Activated CD8-positive, alpha-beta T cell treated with anti-CD3 and anti-CD28 coated beads, Interleukin-2, amount 10 ng/mL, durations not matched to agents 7 days and 5 days (primary cell): ENCODE measurements at places on chromosomes 6 and 20. TPM values are rescaled to one million over a fixed set of nuclear protein-coding genes. Genes with fewer than 3 reads are reported as not detected.

DNA sequence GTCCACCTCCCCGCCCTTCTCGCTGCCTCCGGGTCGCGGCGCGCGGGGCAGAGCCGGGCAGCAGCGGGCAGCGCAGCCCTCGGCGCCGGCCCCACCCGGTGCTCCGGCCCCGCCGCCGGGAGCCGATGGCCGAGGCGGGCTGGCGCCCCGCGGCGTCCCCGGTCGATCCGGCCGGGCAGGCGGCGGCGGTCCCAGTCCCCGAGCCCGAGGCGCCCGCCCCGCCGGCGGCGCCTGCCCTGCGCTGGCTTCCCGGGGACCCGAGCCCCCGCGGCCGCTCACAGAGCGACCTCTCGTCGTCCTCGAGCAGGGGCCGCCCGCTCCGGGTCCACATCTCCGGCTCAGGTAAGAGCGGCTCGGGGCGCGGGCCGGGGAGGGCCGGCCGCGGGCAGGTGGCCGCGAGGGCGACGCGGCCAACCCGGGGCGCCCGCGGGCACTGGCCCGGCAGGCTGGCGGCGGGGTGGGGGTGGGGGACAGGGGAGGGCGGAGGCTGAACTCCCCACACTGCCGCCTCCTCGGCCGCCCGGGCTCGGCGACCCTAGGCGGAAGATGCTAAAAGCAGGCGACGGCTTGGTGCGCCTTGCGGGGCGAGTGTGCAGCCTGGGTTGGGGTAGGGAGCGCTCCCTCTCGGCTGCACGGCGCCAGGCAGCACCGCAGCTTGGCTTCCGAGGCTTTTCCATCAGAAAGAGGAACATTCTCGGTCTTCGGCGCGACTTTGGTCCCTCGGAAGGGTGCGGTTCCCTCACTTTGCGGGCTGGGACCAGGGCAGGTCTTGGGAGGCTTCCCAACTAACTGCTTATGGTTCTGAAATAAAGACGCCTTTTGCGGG lies 25.6 kb upstream of the FUCA2 start:
- DNase-seq: peak; percentile 72

APOBEC2 gene
- not detected for total RNA-seq

DNA sequence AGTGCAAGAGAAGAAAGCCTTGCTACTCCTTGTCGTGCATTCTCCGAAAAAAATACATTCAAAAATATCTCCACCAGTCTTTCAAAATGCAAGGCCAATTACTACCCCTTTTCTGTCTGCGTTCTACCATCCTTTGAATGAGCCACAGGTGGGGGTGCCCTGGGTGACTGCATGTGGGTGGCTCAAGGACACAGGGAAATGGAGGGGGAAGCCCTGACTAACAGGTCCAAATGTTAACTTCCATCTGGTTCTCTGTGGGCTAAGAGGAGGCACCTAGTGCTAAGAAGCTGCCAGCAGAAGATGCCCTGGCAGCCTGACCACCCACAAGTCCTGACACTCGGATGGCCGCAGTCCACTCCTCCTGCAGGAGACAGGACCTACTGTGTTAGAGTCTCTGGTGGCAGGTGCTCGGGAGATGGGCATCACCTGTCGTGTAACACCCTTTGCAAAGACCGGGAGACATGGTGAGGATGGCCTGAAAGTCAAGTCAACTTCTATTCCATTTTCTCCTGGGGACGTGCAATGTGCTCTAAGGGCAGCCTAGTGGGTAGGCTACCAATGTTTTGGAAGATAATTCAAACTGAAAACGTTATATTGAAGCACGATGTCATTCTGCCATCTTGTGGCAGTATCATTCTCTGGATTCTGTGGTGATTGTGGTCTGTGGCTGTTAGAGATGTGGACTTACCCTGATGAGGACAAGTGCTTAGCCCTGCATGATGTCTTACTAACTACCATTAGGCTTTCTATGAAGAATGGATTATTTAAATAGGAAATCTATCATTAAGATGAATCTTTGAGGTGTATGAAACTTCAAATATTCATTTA lies 27.4 kb upstream of the IGF2R start:
- peak; percentile 63 for DNase-seq

LY6G5C gene
- 4.3 TPM for total RNA-seq

C6orf58 gene
- total RNA-seq: not detected

FUT9 gene
- total RNA-seq: not detected

DNA sequence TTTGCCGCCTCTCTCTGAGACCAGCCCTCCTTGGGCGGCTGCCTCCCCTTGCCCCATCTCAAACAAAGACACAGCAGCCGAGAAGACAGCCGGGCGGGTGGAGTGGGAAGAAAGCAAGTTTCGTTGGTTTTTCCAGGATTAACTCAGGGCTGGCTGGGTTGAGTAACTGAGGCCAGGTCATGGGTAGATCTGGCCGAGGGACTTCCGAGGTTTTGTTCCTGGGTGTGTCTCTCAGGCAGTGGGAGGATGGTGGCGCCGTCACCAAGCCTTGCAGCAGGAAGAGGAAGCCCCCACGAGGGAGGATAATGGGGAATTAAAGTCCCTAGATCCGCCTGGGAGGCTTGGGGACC lies 167.2 kb downstream of the TTLL2 start:
- no peak for DNase-seq

DNA sequence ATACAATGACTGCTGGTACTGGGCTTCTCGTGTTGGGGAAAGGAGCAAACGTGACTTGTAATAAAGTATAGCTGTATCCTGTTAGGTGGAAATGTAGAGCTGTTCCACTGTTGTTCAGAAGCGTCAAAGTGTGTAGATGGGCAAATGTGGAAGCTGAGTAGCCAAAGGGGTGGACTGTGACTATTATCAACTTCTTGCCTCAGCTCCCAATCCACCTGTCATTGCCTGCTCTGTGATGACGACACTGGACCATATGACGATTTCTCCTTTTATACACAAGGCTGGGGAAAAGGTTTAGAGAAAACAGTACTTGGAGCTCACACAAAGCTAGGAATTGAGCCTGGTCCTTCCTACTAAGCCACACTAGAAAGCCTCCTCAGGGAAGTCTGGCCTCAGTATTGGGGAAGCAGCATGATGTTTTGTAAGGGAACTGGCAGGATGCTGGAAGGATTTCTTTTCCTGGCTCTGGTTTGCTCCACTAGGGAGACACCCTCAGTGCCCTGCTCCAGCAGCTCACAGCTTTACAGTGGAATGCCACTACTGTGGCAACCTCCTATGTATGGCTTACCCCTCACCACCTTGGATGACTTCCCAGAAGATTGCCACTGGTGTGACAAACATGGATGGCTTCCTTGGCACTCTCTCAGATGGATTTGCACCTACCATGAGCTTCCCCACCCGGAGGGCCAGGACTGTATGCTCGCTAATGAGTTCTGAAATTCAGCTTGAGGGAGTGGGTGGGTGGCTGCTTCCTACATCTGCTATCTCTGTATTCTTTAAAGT lies 20.0 kb downstream of the CD164 start:
- DNase-seq: no peak

- DNase-seq: no peak
Observed at GRCh38 chr6:28005975-28006374, 48.9 kb downstream of the OR2B6 start.

DNA sequence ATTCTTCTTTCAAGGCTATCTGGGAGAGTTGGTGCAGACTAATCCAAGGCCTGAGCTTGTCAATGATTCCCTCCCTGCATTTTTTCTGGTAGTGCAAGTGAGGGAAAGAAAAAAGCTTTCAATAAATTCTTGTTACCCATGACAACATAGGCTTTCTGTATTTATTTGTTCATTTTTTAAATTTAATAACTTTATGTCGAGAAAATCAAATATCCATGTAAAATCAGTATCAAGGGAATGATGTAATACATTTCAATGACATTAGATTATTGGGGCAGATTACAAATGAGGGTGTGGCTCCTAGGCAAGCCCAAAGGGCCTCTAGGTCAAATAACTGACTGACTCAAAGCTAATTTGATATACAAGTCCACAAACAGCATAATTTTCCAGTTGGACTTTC lies 104.0 kb downstream of the GJA1 start:
- no peak for DNase-seq

DNA sequence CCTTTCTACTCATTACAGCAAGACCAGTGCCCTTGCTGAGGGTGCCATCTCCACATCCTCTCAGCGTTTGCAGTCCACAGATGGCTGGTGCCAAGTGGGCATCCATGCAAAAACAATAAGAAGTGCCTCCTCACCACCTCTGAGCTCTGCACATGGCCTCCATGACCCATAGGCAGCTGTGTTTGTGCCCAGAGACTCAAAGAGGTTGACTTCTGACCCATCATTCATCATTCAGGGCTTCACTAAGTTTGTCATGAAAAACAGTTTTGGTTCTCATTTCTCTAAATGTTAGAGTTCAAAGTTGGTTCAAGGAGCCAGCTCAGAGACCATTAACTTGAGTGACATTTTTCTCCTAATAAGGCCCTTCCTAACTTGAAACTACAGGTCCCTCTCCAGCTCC lies 512.6 kb upstream of the MAP3K7 start:
- DNase-seq: no peak

- peak; percentile 74 for DNase-seq
Observed at GRCh38 chr6:30450909-30451841, 38.1 kb upstream of the HLA-E start.

DNA sequence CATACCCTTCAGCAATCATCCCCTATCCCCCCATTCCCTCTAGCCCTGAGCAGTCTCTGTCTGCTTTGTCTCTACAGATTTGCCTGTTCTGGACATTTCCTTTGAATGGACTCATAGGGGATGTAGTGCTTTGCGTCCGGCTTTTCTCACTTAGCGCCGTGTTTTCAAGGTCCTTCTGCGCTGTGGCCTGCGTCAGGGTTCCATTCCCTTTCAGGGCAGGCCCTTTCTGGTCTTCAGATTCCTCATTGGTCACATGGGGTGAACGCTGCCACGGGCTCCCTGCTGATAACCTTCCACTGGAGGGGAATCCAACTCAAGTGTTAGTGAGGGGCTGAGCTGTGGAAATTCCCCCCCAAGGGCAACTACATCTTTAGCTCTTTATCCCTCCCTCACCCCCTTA lies 36.4 kb upstream of the APCDD1L start:
- DNase-seq: no peak

- peak; percentile 49 for DNase-seq
Observed at GRCh38 chr6:6515691-6516607, 72.6 kb upstream of the LY86 start.

DNA sequence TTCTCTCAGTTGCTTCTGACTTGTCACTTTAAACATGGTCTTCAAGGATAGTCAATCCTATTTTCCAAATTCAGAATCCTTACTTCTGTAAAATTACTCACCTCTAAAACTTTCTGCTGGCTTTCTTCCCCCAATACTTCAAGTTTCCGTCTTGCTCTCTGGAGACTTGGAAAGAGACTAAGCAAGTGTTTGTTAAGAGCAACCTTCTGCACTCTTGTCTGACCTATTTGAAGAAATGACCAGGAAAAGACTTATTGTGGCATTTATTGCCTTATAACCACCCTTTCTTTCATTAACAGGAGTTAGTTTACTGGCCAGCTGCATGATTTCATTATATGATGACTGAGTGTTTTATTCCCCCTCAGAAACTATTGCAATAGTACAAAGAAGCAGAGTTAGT lies 181.0 kb downstream of the TBC1D7 start:
- DNase-seq: no peak

DSP gene
- total RNA-seq: 0.13 TPM

DNA sequence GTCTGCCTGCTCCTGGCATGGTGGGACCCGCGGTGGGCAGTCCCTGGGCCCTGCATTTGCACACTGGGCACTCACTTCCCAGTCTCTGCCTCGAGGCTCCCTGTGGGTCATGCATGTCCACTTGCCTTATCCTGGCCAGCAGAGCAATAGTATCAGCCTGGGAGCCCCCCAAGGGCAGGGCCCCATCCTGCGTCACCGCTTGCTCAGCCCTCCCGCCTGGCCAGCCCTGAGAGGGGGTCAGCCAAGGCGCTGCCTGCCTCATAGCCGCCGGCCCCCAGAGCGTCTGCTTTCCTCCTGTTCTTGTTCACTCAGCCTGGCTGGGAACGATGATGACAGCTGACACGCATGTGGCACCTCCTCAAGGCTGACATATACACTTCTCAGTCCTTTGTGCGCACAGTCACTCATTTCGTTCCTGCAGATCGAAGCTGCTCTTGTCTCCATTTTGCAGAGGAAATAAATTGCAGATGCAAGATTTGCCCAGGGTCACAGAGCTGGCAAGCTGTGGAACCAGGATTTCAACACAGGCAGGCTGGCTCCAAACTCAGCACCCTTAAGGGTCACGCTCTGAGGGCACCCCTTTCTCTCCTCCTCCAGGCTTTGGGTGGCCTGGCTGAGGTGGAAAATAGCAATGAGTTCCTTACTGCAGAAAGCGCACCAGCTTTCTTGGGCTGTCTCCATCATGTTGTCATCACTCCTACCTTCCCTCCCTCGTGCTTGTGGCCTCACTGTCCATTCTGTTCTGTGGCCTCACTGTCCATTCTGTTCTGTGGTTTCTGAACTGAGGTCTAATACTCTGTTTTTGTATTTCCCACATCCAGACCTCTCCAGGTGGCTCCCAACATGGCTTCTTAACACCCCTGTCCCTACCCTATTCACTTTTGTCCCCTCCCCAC lies 17.2 kb downstream of the KCNK17 start:
- no peak for DNase-seq

SIRPD gene
- total RNA-seq: 0.23 TPM

- DNase-seq: no peak
Observed at GRCh38 chr6:151561238-151561637, 67.4 kb downstream of the CCDC170 start.

ACTR5 gene
- 9.2 TPM for total RNA-seq

- no peak for DNase-seq
Observed at GRCh38 chr20:22679197-22679596, 94.8 kb upstream of the FOXA2 start.

OR12D3 gene
- total RNA-seq: not detected

DEFB121 gene
- total RNA-seq: not detected

TFAP2A gene
- not detected for total RNA-seq

DNA sequence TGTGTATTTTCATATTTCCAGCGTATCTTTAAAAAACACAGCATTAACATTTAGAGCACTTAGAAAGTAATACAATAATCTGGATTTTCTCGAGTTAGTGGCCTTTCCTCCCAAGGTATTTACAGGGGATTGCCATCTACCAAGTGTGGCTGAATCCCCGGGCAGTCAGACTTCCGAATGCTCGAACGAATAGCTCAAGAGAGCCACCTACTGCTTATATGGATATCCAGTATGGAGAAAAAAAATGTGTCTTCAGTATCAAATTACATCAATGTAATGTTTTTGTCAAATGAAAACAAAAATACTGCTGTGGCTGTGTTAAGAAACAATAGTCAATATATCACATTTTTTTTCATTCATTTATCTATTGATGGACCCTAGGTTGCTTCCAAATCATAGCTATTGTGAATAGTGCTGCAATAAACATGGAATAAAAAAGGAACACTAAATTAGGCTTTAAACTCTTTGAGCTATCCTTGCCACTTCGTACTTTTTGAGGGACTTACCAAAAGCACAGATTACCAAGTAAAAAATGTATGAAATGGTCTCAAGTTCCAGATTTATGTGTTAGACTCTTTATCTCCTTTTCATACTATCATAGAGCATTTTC lies 654.5 kb upstream of the PTCHD4 start:
- no peak for DNase-seq

GRCh38 chr6:134854366-134854765 lies 95.5 kb downstream of the ALDH8A1 start:
- no peak for DNase-seq
